Cerebellar cortex (tissue), 1 donor: ENCODE measurements at places on chromosomes 1 and 21.

- no peak for DNase-seq
Measured at GRCh38 chr1:97164276-97164639, 442.7 kb downstream of the PTBP2 start.

- no peak for DNase-seq
Measured at GRCh38 chr1:51829058-51829457, 49.5 kb downstream of the NRDC start.

DNA sequence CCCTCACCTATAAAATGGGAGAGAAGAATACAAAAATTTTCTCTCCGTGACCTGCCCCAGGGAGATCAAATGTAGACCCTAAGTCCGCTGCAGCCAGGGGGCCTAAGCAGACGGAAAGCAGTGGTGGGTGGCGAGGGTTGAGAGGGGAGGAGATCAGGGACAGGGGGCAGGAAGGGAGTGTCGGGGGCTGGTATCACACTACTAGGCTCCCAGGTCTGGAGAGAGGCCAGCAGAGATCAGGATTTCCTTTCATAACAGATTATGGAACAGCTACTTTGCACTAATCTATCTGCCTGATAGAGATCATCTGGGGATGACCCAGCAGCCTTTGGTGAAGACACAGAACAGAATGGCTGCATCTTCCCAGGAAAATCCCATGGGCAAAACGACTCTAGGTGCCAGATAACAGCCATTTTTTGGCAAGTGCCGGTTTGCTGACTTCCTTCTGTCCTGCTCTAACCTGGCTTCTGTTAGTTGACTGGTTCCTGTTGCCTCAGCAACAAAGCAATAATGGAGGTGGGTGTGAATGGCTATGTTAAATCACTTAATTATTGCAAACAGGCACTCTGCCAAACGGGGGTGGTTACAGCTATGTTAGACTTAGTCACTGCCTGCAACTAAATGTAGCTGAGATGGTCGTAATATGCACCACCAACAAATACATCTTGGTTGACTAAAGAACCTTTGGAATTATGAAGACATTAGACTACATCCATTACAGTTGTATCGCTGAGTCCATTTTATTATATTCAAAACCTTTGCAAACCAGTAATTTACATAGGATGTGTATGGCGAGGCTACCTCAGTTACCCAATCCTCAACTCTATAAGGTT is 30.0 kb upstream of the EPS8L3 start:
- peak; percentile 47 for DNase-seq

DNA sequence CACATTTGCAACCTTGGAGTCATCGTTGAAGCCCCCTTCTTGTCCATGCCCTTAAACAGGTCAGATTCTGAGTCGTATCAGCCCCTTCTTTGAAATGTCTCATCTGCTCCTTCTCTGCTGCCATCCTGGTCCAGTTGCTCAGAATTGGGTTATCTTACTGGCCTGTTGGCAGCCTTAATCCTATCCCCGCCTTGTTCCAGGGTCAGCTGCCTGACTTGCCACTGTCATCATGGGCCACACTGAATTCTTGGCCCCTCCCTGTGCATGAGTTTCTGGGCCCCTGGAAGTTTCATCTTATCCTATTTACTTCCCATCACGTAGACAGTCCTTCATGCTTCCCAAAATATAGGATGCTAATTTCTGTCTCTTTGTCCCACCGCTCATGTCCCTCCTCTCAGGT is 23.7 kb downstream of the IRF2BP2 start:
- no peak for DNase-seq

- DNase-seq: no peak
Measured at GRCh38 chr1:23434260-23434775, 9.8 kb upstream of the TCEA3 start.

- no peak for DNase-seq
Measured at GRCh38 chr1:172727275-172727857, 68.5 kb downstream of the FASLG start.

DNA sequence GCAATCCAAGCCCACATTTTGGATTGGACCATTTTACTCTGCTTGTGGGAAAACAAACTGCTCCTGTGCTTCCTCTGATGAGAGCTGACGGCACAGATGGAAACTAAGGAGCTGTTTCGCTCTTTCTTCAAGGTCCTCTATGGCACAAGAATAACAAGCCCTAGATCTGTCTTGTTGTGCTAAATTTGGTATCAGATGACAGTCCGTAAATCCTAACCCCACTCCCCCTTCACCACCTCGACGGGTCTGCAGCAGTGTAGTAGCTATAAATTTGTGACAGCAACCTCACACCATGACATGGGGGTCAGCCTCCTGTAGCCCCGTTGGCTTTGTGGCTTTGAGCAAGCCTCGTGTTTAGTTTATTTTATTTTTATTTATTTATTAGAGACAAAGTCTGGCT is 85.9 kb downstream of the ADSS2 start:
- no peak for DNase-seq

GRCh38 chr1:193229136-193229535 is 42.7 kb upstream of the B3GALT2 start:
- DNase-seq: no peak

DNA sequence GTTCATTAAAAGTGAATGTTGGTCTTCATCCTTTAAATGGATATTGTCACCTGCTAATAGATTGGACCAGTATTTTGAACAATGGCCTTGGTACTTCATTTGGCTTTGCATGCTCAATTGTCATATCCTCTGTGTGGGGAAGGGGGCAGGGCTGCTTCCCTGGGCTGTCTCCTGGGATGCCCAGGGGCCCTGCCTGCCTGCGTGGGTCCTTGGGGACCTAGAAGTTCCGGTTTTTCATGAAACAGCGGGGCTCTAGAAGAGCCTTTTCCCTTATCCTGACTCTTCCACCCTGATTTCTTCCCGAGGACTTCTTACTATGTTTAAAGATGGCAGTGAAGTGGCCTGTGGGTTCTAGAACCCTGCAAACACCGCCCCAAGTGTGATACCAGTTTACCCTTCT is 97.5 kb downstream of the DISC1 start:
- no peak for DNase-seq

DNA sequence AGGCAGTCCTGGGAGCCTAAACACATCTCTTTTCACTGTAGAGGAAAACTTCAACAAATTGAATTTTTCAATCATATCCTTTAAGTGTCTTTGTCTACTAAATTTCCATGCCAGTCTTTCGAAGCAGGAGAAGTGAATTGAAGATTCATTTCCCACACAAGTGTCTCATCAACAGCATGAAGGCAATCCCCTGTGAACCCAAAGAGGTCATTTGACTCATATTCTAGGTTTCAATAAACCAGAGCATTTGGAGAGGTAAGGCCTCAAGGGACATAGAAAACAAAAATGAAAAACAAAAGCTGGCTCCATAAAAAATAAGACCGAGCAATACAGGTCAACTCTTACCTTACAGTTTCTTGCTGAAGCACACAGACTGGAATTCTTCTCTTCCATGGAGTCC is 94.1 kb upstream of the ATP1B1 start:
- no peak for DNase-seq

GRCh38 chr1:234882898-234883297 is 245.7 kb downstream of the TOMM20 start:
- no peak for DNase-seq

- DNase-seq: peak; percentile 90
Measured at GRCh38 chr1:209565759-209566678, 17.5 kb upstream of the CAMK1G start.

DNA sequence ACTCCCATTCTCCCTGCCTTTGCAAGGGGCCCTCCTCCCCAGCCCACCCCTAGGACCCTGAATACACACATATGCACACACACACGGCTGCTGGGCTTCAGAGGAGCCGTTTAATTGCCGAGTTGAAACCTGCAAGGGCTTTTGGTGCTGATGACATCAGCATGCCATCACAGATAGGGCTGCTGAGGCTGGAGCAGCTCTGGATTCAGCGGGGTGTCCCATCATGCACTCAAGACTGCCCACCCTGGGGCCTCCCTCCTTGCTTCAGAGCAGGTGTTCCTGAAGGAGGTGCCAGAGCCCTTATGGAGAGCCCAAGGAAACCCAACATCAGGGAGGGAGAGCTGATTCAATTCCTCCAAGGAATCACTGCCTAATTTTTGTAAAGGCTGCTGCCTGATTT is 5.7 kb downstream of the SYT2 start:
- no peak for DNase-seq

- DNase-seq: no peak
Measured at GRCh38 chr1:110321846-110322245, 17.3 kb upstream of the RBM15 start.

- DNase-seq: no peak
Measured at GRCh38 chr1:170836141-170836540, 99.2 kb upstream of the MROH9 start.

DNA sequence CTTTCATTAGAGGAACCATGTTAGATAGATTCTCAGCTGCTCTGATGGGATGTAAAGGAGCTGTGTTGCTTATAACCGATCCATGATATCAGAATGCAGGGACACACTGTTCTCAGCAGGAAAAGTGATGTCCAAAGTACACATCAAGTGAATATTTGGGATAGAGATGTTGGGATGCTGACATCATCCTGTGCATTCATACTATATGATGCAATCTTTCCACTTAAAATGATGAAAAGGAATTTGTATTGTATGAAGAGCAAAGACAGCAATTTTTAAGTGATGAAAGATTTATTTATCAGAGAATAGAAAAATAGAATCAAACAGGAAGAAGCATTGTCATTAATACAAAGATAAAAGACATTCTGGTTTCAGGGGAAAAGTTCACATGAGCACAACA is 110.1 kb downstream of the ERG start:
- DNase-seq: no peak

DNA sequence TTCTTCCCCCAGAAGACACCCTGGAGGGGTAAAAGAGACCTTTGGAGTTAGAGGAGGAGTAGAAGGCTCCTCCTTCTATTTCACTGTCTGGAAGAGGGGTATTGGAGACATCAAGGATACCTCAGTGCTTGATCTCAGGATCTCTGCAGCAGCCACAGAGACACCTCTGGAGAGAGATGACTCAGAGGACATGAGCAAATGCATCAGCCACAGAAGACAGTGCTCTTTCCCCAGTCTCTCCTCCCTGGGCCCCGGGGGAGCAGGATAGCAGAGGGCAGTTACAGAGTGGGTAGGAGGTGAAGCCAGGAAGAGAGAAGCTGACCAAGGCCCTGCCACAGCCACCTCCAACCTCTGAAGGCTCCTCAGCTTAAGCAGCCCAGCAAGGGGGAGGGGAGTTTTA is 15.3 kb upstream of the TEDDM1 start:
- no peak for DNase-seq

- no peak for DNase-seq
Measured at GRCh38 chr21:23968722-23969647, 1638.3 kb downstream of the MRPL39 start.

DNA sequence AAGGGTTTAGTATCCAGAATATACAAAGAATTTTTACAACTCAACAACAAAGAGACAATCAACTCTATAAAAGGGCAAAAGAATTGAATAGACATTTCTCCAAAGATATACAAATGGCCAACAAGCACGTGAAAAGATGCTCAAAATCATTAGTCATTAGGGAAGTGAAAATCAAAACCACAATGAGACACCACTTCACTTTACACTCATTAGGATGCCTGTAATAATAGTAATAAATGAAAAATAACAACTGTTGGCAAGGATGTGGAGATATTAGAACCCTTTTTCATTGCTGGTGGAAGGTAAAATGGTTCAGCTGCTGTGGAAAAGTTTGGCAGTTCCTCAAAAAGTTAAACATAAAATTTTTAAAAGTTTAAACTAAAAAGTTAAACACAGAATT is 7.0 kb upstream of the ABCD3 start:
- DNase-seq: no peak

DNA sequence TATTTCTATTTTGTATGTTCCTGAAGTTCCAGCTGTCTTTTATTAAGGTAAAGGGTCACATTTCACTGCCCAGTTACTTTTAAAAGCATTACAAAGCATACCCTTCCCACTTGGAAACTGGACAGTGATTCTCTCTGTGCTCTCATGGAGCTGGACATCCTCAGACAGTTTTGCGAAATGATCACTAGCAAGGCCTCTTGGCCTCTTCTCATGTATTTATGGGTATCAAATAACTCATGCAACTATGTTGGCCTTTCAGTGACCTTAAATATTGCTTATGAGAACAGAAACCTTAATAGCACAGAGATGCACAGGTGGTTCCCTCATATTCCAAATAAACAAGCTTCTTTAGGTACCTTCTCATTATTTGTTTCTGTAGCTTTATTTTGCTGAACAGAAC is 7.9 kb upstream of the AMPD1 start:
- DNase-seq: no peak

DNA sequence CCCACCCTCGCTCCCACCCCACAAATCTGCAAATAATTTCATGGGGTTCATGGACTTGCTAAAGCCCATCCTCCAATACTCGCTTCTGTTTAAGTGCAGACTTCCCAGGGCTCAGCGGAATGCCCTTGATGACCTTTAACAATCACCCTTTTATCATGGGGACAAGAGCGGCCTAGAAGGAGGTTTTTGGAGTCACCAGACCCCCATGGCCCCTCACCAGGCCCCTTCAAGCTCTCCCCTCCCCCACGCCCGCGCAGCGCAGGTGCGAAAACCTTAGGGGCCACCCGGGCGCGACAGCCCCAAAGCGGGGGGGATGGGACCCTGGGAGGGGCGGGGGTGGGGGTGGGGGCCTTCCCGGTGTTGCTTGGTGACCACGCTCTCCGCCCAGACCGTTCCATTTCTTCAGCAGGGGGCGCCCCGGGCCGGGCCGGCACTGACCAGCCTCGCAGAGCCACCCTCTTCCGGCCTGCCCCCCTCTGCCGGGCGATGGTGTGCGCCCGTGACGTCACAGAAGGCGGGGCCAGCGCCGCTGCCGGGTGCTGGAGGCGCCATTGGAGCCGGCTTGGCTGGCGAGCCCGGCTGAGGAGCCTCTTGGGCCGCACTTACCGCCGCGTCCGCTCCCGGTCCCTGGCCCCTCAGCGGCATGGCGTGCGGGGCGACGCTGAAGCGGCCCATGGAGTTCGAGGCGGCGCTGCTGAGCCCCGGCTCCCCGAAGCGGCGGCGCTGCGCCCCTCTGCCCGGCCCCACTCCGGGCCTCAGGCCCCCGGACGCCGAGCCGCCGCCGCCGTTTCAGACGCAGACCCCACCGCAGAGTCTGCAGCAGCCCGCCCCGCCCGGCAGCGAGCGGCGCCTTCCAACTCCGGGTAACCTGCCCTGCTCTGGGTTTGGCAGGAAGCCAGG is at the start of gene AKIRIN1:
Gene AKIRIN1 (plus strand): TSS at position 539 of the 900 bp plus-strand sequence. CDS start 105 bp downstream, at position 644.
- peak; percentile 95 for DNase-seq

DNA sequence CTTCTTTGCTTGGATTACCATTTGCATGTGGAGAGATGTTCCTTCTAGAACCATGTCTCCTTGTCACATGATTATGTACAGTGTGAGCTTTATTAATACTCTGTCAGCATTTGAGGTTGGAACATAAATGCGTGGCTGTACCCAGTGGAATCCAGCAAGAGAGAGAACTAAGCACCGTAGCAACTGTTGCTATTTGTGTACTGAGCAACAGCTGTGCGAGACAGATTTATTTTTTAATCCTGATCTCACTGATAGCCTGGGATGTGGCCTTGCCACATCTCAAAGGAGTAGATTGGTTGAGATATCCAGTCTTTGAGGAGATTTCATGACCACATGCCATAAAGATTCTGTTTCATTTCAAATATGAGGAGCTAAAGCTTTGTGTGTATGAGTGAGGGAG is 43.4 kb downstream of the KIF1B start:
- no peak for DNase-seq
